T-cell (primary cell): ENCODE measurements at places on chromosomes 12 and 14.

- no peak for DNase-seq
Measured at GRCh38 chr14:38137005-38137404, 70.7 kb upstream of the SSTR1 start.

DNA sequence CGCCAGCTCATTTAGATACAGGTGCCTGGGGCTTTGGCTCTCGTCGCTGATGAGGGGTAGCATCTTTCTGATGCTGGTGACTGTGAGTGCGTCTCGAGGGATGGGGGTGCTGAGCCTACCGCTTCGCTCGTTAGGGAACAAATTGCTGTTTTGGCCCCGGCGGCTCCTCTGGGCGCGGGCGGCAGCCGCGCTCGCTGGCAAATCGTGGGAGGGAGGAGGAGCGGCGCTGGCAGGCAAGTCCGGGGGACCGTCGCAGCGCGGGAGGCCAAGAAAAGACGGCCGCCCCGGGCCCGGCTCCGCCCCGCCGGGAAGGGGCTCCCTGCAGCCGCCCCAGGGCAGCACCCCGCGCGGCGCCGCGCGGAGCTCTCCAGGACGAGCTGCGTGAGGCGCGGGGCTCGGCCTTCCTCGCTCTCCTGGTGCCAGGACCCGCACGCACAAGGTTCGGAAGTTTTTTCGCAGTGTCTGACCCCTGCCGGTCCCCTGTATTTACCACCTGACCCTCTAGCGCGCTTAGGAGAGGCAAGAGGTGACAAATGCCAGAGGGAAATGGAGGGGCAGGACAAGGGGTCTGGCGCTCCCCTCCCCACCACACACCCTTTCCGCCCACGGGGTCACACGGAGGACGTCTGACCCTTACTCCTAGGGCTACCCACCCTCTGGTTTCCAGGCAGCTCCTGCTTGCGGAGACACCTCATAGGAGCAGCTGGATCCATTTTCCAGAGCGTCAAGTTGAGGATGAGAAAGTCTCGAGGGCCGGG is 899 bp upstream of the KCNH3 start:
- DNase-seq: no peak

DNA sequence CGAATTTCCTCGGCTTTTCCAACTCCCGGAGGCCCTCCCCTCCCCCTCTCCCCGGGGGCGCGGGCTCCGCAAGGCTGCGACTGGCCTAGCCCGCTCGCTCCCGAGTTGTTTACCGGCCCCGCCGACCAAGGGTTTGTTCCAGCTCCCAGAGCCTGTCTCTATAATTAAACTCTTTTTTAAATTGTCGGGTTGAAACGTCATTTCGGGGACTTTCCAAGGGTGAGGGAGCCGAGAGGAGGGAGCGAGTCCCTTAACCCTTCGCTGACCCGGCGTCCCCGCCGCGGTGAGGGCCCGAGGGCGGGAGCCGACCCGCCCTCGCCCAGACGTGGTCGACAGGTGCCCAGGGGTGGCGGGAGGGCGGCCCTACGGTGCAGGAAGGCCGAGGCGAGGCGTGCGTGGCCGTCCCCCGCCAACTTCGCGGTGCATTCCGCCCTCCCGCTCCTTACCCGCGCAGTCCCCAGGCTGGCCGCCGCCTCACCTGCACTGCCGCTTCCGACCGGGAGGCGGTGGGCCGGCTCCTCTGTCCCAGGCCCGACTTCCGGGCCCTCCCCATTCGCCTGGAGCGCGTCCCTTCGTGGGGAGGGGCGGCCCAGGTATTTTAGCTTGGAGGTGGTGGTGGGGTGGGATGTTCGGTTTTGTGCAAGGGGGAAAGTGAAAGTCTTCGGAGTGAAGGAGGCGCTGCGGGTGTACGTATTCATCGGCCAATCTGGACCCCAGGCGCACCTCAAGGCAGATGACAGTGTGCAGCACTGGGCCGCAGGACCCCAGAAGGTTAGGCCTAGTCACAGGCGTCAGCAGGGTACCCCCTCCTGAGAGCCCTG is 2.9 kb upstream of the ZFP36L1 start:
- peak; percentile 72 for DNase-seq

GRCh38 chr12:59282999-59283398 is 312.8 kb upstream of the SLC16A7 start:
- DNase-seq: no peak

GRCh38 chr12:15278816-15279658 is 43.3 kb upstream of the PTPRO start:
- DNase-seq: peak; percentile 0

- DNase-seq: no peak
Measured at GRCh38 chr12:117038919-117039318, 60.3 kb downstream of the TESC start.
